ENCODE measurements at places on chromosomes 1 and 21. TPM values are rescaled to one million over a fixed set of nuclear protein-coding genes. Genes with fewer than 3 reads are reported as not detected.

DNA sequence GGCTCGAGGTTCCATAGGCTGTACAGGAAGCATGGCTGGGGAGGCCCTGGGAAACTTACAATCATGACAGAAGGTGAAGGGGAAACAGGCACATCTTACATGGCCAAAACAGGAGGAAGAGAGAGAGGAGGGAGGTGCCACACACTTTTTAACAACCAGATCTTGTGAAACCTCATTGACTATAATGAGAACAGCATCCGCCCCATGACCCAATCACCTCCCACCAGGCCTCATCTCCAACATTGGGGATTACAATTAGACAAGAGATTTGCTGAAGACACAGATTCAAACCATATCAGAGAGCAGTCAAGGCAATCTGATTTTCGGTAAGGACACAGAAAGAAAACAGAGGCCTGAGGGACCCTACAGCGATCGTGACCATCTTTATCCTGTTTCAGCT, 41.7 kb downstream of the TNFRSF9 start:
- no peaks in the 10 kb centered on the region for H3K36me3 ChIP-seq
- no peaks in the 10 kb centered on the region for H3K27me3 ChIP-seq
- H3K27ac ChIP-seq: no peak overlapping the region
- H3K4me1 ChIP-seq: no peaks in the 10 kb centered on the region
- no peak for DNase-seq
- peak overlapping the region; percentile 46 for H3K4me3 ChIP-seq

PROX1 gene
- total RNA-seq: not detected

DNA sequence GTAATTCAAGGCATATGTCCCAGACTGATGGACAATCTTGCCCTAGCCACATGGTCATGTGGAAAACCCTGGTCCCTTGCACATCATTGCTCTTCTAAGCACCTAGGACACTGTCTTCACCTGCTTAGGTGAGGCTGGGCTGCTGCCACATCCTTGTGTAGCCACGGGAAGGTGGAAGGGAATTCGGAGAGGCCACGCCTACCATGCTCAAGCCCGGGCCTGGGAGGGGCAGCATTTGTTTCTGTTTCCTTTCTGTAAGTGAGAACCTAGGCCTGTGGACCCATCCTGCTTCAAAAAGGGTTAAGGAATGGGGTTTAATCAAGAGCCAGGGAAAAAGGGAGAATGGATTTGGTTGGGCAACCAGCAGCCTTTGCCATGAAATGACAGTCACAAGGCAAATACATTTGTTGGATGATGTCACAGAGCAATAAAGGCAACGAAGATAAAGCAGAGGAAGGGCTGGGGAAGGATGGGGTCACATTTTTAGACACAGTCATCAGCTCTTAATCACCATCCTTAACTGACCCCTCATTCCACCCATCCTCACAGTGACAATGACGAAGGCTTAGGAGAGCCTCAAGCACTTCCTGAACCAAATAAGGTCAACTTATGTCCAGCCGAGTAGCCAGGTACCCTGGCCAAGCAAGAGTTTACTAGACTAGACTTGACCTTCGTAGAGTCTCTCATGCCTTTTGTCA, 10.1 kb upstream of the LRRC38 start:
- H3K4me1 ChIP-seq: no peaks in the 10 kb centered on the region
- H3K27me3 ChIP-seq: peaks cover 9% of the 10 kb centered on the region
- H3K27ac ChIP-seq: no peak overlapping the region

- no peaks in the 10 kb centered on the region for H3K36me3 ChIP-seq
- H3K27me3 ChIP-seq: no peaks in the 10 kb centered on the region
- H3K4me3 ChIP-seq: no peak overlapping the region
- no peak overlapping the region for H3K27ac ChIP-seq
Measured at GRCh38 chr1:246004301-246004700, 502.8 kb downstream of the SMYD3 start.

Data from naive thymus-derived CD8-positive, alpha-beta T cell (primary cell).